ENCODE measurements at places on chromosomes 12 and 14.

- DNase-seq: no peak
Measured at GRCh38 chr14:106442857-106443256, 916.5 kb downstream of the TMEM121 start.

GRCh38 chr12:88266806-88267360 is 124.8 kb downstream of the TMTC3 start:
- no peak for DNase-seq

DNA sequence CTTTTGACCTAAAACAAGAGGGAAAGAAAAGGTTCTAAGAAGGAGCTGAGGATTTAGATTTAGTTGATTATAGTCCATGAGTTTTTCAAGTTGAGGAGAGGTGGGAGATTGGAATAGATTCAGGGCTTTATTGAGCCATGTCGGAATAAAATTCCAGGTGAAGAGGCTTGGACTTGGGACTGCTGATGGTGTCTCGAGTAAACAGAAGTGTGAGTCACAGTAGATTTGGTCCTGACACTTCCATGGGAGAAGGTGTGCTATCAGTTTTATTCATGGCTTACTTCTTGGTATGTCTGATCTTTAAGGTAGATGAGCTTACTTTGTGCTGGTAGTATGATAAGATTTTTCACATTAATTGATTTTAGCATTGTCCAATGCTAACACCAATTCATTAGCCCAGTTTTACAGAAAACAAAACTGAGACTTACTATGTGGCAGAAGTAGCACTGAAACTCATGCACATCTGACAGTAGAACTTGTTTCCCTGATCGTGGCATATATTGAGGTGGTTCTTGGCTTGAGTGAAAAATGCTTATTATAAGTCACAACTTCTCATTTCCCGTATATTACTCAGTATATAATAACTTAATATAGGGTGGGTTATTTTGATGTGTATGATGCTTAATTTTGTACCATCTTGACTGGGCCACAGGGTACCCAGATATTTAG is 172.4 kb upstream of the IGF1 start:
- no peak for DNase-seq

DNA sequence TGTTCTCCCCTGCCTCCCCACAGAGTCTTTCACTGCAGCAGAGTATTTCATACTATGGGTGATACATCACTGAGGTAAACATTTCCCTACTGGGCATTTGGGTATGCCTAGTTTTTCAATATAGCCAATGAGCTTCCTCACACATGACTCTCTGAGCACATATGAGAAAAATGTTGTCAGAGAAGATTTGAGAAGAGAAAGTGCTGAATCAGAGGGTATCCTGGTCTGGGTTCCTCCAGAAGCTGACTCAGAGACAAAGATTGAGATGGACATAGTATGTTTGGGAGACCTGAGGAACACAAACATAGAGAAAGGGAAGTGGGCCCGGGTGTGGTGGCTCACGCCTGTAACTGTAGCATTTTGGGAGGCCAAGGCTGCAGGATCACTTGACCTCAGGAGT is 12.6 kb downstream of the SLC8B1 start:
- DNase-seq: no peak

- no peak for DNase-seq
Measured at GRCh38 chr14:71734885-71735284, 197.3 kb upstream of the RGS6 start.

GRCh38 chr12:25256826-25257225 is 6.1 kb upstream of the KRAS start:
- no peak for DNase-seq

DNA sequence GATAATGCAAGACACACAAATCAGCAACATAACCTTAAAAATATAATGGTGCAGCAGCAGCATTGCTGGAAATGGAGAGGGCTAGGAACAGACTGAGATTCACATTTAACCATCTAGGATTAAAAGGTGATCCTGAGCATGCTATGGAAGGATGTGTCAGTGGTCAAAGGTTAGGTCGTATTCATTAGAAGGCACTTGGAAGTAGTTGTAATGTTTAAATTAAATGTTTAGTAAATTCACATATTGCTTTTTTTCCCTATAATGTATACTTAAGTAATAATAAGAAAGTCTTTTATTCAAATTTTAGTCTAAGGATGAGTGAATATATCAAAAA is 368.6 kb upstream of the PDE3A start:
- DNase-seq: no peak

- no peak for DNase-seq
Measured at GRCh38 chr12:30002677-30003076, 218.9 kb upstream of the TMTC1 start.

- DNase-seq: no peak
Measured at GRCh38 chr12:110936367-110937103, 16.2 kb upstream of the MYL2 start.

DNA sequence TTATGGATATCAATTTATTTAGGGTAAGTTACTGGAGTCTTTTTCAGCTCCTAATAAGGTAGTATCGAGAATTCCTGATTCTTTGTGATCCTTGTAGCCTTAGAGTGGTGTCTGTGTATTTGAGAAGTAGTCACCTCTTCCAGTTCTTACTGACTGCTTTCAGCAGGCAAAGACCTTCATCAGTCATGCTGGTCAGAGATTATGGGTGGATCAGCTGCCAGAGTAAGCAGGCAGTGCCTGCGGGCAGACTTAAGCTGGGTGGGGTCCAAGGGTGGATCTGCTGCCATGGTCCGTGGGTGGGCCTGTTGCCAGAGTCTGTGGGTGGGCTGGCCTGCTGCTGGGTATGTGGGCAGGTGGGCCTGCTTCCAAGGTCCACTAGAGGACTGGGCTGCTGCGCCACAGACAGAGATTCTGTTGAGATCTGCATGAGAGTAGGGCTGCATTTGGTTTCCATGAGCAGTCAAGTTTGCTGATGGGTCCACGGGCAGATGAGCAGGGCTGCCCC is 188.7 kb downstream of the ANO2 start:
- no peak for DNase-seq

- DNase-seq: no peak
Measured at GRCh38 chr12:91384806-91385205, 202.2 kb upstream of the DCN start.

All from erythroblast (primary cell).